AG09319 (cell line): ENCODE measurements at places on chromosomes 5 and 9.

DNA sequence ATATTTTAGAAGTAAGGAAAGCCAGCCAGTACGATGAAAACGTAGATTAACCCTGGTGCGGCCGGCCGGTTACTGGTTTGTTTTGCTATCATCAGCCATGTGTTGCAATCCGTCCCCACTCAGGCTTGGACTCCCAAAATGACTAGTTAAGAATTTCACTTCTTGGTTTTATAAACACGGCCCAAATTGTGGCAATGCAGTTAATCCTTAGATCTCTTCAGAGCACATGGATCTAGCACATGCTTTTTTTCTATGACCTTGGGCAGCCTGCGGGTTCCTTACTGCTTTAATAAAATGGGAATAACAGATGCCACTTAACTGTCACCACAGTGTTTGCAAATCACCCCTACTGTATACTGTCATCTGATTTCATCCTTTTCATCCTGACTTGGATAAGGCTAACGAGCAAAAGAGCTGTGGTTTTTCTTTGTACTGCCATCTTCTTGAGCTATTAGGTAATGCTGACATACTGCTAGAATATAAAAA lies 1.5 kb downstream of the NDFIP1 start:
- no peak for DNase-seq

DNA sequence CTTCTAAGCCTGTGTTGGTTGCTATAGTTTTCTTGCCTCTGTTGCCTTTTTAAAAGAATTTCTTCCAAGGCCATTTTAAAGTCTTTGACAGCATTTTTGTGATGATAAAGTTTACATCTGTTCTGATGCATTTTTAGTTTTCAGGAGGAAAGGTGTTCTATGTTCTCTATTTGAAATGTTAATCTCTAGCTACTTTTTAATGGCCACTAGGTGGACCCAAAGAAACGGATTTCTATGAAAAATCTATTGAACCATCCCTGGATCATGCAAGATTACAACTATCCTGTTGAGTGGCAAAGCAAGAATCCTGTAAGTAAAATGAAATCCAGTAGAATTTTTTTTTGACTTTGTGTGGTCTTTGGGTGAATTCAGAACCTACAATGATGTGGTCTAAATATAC lies 60.2 kb downstream of the MELK start:
- DNase-seq: peak; percentile 8

DNA sequence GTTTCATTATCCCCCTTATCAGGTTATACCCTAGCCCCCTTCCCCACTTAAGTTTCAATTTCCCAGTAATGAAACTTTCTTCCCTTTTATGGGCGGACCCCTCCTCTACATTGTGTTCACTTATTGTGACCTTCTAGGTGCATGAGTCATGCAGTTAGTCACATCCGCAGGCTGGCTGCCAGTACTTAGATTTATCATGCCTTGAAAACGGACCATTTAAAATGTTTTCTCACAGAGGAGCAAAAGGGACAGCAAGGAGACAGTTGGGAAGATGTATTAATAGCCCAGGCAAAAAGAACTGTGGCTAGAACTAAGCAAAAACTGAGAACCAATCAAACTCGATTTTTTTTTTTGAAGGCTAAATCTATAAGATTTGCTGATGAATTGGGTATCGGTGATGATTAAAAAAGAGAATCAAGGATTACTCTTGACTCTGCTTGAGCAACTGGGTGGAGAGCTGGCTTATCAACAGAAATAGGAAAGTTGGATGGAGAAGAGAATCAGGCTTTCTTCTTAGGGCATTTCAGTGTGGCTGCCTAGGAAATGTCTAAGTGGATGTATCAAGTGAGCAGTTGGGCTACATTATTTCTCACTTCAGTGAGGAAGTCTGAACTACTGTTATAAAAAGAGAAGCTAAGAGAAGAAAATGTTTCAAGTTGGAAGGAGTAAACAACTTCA lies 615.0 kb downstream of the HINT1 start:
- DNase-seq: no peak

- no peak for DNase-seq
Measured at GRCh38 chr5:103327451-103327850, 68.9 kb downstream of the MACIR start.

- peak; percentile 53 for DNase-seq
Measured at GRCh38 chr9:16626577-16627130, 243.8 kb downstream of the BNC2 start.

DNA sequence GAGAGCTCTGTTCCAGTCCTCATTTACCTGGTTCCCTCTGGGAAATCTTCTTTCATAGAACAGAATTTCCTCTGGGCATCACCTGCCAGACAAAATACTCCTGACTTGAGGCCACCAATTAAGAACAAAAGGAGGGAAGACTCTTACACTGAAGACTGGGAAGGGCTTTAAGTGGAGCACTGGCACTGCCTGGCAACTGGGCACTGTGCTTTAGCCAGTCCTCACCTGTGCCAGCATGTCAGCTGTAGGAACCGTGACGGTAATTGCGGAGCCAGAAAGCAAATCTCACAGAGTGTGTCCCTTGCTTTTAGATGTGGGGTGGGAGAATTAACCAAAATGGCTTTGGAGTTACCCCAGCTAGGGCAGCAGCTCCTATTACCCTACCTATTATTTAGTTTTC lies 40.6 kb downstream of the FAM219A start:
- DNase-seq: no peak

DNA sequence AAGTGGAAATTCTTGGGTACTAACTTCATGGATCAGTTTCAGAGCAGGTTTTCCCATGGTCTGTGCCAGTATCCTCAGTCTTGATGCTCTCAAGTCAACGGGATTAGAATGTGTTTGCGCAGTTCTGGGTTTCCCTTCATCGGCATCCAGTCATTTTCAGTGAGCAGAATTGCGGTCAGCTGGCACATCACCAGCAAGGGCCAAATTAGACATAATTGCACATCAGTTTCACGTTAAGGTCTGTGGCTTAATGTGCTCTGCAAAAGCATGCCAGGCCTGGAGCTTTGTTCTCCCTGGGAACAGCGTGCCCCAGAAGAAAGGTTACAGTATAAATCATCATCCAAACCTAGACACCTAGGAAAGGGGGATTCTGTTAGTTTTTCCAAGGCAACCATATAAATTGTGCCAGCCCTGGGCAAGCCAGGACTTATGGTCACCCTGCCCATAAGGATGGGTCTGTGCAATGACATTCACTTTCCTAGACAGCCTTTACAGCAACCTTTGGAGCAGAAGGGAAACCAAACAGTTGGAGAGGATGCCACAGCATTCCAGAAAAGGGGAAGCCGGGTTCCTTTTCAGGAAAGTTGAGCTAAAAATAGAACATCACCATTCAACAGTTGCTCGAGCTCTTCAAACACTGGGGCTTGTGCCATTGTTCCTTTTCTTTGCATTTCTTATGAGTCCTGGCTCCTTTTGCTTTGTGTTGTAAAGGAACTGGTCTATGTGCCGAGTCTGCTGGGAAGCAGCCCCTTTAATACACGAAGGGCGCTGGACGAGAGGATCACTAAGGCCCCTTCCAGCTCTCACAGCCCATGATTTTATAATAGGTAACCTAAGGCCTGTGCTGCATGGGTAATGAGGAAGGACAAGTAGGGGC lies 23.1 kb downstream of the IQGAP2 start:
- no peak for DNase-seq

GRCh38 chr9:109926421-109926869 lies 146.4 kb downstream of the PALM2AKAP2 start:
- DNase-seq: no peak

- DNase-seq: peak; percentile 28
Measured at GRCh38 chr5:176658007-176658599, 10.8 kb downstream of the TSPAN17 start.

- no peak for DNase-seq
Measured at GRCh38 chr9:127915801-127916719, 781 bp downstream of the ST6GALNAC4 start.

DNA sequence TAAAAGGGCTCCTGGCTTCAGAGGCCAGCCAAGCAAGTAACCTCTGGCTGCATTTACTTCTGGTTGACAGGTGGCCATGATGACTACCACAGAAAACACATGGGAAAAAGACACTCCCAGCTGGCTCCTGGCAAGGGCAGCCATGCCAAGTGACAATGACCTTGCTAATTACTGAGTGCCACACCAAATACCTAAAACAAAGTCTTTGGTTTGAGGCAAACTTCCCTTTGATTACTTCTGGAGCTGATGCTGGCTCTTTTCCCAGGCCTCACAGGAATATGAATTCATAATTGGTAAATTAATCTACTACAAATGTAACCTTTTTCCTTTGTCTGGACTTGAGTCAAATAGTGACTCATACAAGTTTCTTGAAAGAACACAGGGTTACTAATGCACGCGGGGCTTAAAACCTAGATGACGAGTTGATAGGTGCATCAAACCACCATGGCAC lies 61.0 kb downstream of the LPAR1 start:
- DNase-seq: no peak

DNA sequence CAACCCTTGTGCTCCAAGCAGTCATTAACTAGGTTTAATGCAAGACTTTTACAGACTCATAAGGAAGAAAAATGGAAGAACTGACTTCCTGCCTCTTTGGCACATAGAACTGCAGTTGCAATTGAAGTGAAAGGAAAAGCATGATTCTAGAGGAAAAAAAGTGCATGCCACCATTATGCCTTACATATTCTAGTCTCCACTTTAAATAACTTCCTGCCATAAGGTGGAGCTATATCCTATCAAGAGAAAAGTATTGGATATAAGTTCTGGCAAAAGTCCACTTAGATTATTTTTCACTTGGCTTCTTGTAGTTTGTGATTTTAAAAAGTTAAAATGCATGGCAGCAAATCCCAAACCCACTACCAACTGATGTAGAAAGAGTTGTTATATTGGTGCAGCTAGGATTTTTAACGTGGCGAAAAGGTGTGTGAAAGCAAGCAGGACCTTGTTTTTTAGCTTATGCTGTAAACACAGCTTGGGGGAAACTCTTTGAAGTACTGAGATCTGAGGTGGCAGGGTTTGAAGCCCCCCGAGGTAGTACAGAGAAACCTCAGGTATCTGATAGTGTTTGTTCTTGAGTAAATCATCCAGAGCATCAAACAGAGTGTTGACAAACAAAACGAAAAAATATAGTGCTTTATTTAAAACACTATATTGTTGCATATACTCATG lies 117.9 kb downstream of the ANXA1 start:
- DNase-seq: no peak

DNA sequence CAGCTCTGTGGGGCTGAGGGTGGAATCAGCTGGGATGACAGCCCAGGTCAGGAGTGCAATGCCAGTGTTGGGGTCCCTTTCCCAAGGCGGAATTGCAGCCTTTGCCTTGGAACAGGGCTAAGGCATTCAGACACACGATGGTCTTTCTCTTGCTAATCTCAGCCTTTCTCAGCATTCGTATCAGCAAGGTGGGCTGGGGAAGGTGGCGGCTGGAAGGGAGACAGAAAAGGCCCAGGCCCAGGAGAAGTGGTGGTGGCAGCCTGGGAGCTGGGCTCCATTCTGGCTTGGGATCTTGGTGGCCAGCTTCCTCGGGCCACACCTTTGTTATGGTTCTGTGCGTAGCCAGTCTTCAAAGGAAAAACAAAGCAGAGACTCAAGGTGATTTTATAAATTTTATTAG lies 1.1 kb upstream of the ARHGEF28 start:
- DNase-seq: no peak

GRCh38 chr5:11030671-11031070 lies 269.6 kb upstream of the DAP start:
- no peak for DNase-seq

DNA sequence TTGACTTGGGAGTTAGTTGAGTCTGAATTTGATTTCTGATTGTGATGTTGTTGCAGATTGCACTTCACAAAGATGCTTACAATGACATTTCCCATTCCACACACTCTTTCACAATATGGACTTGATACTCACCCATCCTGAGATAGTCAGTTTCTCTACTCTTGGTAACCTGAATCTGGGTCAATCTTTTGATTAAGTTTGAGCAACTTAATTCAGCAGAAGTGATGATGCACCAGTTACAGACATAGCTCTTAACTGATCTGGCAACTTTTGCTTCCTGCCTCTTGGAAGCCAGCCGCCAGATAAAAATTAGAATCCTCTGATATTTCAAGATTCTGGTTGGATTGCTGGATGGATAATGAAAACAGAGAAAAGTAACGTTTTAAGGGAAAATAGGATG lies 79.7 kb upstream of the OSMR start:
- no peak for DNase-seq

DNA sequence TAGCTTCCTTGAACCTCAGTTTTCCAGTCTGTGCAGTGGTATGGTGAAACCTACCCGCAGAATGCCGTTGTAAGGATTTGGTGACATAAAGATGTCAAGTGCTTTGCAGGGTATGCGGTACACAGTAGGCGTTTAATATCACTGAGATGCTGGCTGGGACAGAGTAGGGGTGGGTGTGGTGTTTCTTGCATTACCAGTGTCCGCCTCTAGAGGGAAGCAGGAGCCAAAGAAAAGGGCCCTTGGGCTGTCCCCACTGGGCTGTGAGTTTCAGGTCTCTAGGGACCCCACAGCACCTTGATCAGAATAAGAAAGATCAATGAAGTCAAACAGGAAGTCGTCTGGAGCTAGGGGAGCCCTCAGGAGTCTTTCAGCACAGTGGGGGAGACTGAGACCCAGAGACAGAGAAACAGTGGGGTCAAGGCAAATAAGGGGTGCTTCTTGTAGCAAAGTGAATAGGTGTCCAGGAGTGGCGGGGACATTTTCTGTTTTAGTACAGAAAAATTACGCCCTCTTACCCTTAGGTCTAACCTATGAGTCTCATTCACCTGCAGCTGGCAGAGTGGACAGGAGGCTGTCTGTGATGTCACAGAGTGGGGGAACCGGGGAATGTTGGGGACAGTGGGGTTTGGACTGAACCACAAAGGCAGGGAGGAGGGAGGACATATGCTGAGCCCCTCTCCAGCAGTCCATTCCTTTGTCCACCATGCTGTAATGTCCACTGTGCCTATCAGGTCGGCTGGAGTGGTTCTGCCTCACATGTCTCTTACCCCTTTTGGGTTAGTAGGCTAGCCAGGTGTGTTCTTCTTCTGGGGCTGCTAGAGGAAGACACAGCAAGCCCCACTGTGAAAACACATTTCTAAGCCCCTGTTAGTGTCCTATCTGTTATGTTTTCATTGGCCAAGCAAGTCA lies 4.7 kb upstream of the TEX53 start:
- DNase-seq: no peak

DNA sequence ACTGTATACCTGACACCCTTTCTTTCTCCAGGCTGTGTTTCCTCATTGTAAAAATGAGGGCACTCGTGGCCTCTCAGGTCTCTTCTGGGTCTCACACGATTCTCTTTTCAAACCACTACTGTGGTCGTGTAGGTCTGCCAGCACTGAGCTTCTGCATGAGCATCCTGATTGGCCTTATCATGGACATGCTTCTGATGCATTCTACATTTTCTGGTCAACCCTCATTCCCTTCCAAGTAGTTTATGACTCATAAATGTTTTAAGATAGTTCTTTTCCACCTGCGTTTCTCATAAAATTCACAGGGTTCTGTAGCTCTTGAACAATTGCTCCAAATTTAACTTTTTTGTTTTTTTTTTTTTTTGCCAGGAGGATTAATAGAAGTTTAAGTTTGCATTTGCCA lies 294.8 kb downstream of the KCTD16 start:
- DNase-seq: no peak
